ENCODE measurements at places on chromosomes 2 and 18.

DNA sequence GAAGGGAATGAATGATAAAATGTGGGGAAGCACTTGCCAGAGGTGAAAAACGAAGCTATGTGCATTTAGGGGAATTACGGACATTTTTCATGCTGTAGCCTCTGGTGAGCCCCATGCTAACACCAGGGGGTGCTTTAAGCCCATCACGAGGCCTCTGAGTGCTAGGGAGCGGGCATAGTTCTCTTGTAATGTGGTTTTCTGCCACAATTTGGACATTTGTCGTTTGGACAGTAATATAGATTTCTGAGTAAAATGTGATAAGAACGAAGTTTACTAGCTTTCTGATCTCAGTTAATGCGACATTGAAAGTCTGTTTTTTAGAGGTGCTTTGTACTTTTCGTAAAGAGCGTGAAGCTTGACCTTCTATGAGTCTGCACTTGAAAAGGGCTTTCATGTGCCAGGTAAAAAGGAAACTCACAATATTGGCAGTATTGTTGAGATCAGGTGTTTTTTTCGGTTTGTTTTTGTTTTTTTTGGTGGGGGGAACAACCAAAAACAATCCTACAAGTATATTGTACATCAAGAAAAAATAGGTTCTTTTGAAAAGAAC, 50.6 kb downstream of the TRAF3IP1 start:
- peak; percentile 36 for DNase-seq

GRCh38 chr2:101788995-101789970, 91.8 kb downstream of the MAP4K4 start:
- no peak for DNase-seq

- DNase-seq, result no peak
Observed at GRCh38 chr18:75220551-75221355, 10.2 kb downstream of the TSHZ1 start.

GRCh38 chr2:129297430-129297829, 682.0 kb upstream of the RAB6C start:
- DNase-seq, result no peak

DNA sequence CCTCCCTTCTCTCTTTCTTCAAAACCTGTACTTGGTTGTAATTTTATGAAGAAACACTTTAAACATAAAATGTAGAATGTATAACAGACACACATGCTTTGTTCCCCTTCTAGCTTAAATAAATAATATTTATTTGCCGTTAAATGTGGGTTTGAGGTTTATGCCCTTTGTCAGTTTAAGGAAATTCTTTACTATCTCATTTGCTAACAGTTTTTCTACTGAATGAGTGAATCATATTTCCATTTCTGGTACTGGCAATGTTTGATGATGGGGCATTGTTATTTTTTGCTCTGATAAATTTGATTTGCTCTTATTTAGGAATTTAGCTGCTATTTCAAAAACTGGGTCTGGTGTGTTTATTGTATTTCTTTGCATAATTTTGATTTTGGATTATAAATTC, 555.6 kb downstream of the CCDC85A start:
- no peak for DNase-seq

DNA sequence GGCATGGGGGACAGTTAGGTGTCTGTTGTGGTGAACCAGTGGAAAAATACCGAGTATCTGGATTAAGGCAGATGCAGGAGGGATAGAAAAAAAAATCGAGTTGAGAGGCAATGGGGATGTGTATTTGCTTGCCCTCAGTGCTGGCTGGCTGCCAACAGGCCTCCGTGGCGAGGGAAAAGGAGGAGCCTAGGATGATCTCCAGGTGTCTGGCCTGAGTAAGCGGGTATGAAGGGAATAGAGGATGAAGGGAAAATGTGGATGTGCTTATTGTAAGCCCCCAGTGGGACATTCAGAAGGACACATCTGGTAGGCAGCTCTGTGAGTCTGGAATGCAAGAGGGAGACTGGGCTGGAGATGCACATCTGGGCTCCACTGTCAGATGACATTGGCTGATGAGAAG, 22.8 kb downstream of the KCNS3 start:
- DNase-seq, result no peak

DNA sequence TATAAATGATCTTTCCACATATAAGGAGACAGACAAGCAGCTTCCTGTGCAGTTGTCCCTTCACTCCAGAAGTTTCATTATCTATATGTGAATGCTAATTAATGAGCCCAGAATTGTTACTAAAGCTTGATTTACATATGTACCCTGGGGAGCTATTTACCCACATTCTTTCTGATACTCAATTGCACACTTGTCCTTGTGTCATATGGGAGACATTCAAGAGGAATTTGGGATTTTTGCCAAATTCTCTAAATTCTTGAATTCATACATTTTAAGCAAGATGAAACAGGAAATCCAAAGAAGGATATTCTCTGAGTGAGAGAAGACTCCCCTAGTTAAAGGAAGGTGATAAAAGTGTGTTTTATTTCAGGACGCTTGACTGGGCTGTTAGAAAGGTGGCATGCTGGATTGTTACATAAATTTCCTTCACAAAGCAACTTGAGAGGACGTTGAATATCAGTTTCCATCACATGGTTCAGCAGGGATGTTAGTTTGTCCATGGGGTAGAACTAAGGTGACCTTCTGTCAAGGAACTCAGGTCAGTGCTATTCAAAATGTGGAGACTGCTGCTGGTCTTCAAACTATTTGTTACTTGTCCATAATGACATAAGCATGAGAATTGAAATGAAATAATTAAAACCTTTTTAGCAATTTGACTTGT, 368.2 kb downstream of the IRS1 start:
- no peak for DNase-seq

GRCh38 chr2:134671513-134671912, 47.3 kb downstream of the TMEM163 start:
- DNase-seq, result no peak

GRCh38 chr2:37322368-37322767, 2.3 kb downstream of the PRKD3 start:
- DNase-seq, result no peak

DNA sequence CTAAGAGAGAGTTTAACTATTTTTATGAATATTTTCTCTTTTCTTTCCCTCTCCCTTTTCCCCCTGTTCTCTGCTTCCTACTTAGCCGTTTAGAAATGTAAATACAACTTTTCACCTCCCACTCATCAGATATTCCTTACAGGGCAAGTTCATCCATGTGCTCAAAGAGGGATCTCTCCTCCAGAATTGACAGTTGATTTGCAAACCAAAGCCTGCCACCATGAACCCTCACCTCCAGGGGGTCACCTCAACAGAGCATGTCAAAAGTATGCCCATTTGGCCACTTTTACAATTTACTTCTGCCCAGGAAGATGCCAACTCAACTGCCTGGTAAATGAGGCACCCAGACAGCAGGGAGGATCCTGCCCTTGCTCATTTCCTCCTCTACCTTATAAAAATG, 149.2 kb upstream of the GYPC start:
- no peak for DNase-seq

Data from activated CD4-positive, alpha-beta T cell treated with anti-CD3 and anti-CD28 coated beads, Interleukin-2, amount 50 U/mL, for 24 hours (primary cell).